ENCODE measurements at places on chromosomes 1 and 21.

DNA sequence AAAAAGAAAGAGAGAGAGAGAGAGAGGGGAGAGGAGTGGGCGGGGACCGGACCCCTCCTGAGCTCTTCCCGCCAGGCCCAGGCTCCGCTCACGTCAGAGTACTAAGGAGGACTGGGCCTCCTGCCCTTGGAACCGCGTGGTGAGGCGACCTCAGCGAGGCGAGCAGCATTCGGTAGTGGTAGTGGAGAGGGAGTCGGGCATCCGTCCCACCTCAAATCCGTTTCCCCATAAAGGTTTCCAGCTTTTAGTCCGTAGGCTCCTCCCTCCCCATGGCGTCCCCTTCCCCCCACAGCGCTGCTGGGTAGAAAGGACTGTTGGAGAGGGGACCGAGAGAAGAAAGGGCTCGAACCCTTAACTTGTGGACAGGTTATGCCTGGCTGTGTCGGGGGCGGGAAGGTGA lies 124.4 kb upstream of the BARHL2 start:
- DNase-seq: no peak

GRCh38 chr1:83829106-83829505 lies 169.8 kb downstream of the TTLL7 start:
- no peak for DNase-seq

- DNase-seq: no peak
Measured at GRCh38 chr1:216785737-216786136, 62.5 kb upstream of the ESRRG start.

- no peak for DNase-seq
Measured at GRCh38 chr21:45236481-45236880, 51.2 kb downstream of the POFUT2 start.

- DNase-seq: no peak
Measured at GRCh38 chr1:150805899-150806298, 2.2 kb downstream of the CTSK start.

- no peak for DNase-seq
Measured at GRCh38 chr1:203421246-203421645, 54.4 kb upstream of the PRELP start.

DNA sequence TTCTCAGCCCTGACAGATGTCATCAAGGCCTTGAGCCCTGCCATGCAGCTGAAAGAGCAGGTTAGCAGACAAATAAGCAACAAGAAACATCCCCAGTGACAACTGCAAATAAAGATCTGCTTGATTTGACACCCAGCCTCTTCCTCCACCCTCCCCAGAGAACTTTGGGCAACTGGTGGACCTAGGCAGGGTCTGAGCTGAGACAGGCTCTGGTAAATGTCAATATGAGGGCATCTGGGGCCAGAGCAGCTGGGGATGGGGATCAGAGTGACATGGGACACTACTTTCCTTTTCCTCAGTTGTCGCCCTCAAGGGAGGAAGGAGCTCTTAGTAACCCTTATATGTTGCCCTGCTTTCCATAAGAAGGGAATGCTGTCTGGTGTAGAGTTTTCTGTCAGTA lies 544.1 kb downstream of the NEGR1 start:
- no peak for DNase-seq
